ENCODE measurements at places on chromosomes 11 and 22. TPM values are rescaled to one million over a fixed set of nuclear protein-coding genes. Genes with fewer than 3 reads are reported as not detected.

DNA sequence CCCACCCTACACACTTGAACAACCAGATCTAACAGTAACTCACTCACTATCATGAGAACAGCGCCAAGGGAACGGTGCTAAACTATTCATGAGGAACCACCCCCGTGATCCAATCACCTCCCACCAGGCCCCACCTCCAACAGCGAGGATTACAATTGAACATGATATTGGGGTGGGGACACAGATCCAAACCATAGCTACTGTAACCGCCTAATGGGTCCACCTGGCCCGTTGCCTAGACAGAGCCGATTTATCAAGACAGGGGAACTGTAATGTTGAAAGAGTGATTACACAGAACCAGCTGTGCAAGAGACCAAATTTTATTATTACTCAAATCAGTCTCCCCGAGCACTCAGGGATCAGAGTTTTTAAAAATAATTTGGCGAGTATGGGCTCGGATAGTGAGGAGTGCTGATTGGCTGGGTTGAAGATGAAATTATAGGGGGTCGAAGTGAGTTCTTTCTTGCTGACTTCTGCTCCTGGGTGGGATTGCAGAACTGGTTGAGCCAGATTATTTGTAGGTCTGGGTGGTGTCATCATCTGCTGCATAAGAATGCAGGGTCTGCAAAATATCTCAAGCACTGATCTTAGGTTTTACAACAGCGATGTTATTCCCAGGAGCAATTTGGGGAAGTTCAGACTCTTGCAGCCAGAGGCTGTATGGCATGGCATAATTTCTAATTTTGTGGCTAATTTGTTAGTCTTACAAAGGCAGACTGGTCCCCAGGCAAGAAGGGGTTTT lies 17.9 kb upstream of the ZC3H12C start:
- H3K4me1 ChIP-seq, result peaks cover 28% of the 10 kb centered on the region
- no peak for DNase-seq
- no peak overlapping the region for H3K27ac ChIP-seq
- H3K36me3 ChIP-seq, result no peaks in the 10 kb centered on the region

GRCh38 chr11:119483881-119484371 lies 61.0 kb upstream of the THY1 start:
- no peak for DNase-seq
- H3K27me3 ChIP-seq, result no peaks in the 10 kb centered on the region
- H3K4me1 ChIP-seq, result peaks cover 9% of the 10 kb centered on the region
- H3K36me3 ChIP-seq, result no peaks in the 10 kb centered on the region

GRCh38 chr11:44944181-44944852 lies 6.4 kb downstream of the TP53I11 start:
- H3K36me3 ChIP-seq, result no peaks in the 10 kb centered on the region
- H3K27ac ChIP-seq, result no peak overlapping the region
- H3K4me1 ChIP-seq, result peaks cover 93% of the 10 kb centered on the region
- H3K4me3 ChIP-seq, result no peak overlapping the region
- no peak for DNase-seq
- no peaks in the 10 kb centered on the region for H3K27me3 ChIP-seq

- H3K36me3 ChIP-seq, result no peaks in the 10 kb centered on the region
- H3K27ac ChIP-seq, result peak overlapping the region; percentile 67
- no peak for DNase-seq
- peaks cover 17% of the 10 kb centered on the region for H3K4me1 ChIP-seq
Observed at GRCh38 chr11:64661614-64662013, 61.4 kb downstream of the NRXN2 start.

- no peaks in the 10 kb centered on the region for H3K36me3 ChIP-seq
- peaks cover 20% of the 10 kb centered on the region for H3K4me1 ChIP-seq
- no peaks in the 10 kb centered on the region for H3K27me3 ChIP-seq
- no peak overlapping the region for H3K4me3 ChIP-seq
- H3K27ac ChIP-seq, result no peak overlapping the region
Observed at GRCh38 chr11:2328021-2328420, 26.2 kb downstream of the TSPAN32 start.

GRIK4 gene
- total RNA-seq, result 0.85 TPM

All from heart right ventricle (tissue), 16 donors.